ENCODE measurements at places on chromosomes 7 and 10.

DNA sequence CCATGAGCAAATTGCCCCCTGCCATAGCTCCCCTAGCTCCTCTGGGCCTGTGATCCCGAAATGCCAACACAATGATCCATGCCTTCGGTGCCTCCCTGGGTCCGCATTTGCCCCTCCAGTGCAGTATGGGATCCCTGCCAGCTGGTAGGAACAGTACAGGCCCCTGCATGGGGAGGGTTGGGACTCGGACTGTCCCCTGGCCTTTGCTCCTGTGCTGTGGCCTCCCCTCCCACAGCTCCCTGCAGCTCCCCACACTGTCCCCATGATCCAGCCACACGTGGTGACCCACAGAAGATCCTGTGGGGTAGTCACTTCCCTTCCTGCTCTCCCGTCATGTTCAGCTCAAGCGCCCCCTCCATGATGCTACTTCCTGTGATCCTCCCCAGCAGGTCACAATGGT lies 140.3 kb downstream of the MAPK8 start:
- no peak for DNase-seq

GRCh38 chr10:110671788-110672579 lies 27.8 kb downstream of the RBM20 start:
- DNase-seq = peak; percentile 89

- DNase-seq = peak; percentile 61
Measured at GRCh38 chr7:100826514-100827329, 601 bp downstream of the EPHB4 start.

- DNase-seq = peak; percentile 84
Measured at GRCh38 chr7:157003756-157004520, 6.5 kb downstream of the MNX1 start.

DNA sequence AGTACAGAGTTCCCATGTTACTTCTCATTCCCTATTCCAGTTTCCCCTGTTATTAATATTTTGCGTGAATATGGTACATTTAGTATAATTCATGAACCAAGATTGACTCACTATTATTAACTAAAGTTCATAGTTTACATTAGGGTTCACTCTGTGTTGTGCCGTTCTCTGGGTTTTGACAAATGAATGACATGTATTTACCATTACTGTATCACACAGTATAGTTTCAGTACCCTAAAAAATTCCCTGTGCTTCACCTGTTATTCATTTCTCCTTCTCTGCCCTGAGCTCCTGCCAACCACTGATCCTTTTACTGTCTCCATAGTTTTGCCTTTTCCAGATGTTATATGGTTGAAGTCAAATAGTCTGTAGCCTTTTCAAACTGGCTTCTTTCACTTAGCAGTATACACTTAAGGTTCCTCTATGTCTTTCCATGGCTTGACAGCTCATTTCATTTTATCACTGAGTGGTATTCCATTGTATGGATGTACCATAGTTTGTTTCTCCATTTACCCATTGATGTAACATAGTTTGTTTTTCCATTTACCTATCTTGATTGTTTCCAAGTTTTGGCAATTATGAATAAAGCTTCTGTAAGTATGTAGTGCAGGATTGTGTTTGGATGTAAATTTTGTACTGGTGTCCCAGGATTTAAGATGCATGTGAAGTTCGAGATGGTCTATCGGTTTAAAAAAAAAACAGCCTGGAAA lies 58.8 kb downstream of the CDK14 start:
- DNase-seq = no peak

- DNase-seq = no peak
Measured at GRCh38 chr10:132359305-132360040, 27.5 kb downstream of the LRRC27 start.

- DNase-seq = no peak
Measured at GRCh38 chr10:48951707-48952106, 12.1 kb upstream of the LRRC18 start.

- no peak for DNase-seq
Measured at GRCh38 chr10:71467569-71468362, 71.0 kb downstream of the CDH23 start.

- no peak for DNase-seq
Measured at GRCh38 chr10:48439031-48439430, 132.6 kb downstream of the MAPK8 start.

- no peak for DNase-seq
Measured at GRCh38 chr7:25643770-25644394, 415.6 kb upstream of the NPVF start.

DNA sequence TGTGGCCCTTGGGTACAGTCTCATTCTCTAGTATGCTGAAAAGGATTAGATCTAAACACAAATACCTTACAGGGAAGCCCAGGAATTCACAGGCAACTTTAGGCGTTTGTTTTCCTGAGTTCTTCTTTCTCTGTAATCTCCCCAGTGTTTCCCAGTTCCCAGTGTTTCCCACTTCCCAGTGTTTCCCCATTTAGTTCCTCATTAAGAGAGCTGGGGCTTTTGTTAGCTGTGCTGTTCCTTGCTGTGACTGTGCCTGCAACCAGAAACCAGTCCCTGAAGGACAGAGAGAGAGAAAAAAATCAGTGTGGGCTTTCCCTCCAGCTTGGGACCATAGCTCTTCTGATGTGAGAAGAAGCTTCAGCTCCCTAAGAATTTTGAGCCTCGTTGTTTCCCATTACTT lies 802.9 kb upstream of the COBL start:
- peak; percentile 86 for DNase-seq

DNA sequence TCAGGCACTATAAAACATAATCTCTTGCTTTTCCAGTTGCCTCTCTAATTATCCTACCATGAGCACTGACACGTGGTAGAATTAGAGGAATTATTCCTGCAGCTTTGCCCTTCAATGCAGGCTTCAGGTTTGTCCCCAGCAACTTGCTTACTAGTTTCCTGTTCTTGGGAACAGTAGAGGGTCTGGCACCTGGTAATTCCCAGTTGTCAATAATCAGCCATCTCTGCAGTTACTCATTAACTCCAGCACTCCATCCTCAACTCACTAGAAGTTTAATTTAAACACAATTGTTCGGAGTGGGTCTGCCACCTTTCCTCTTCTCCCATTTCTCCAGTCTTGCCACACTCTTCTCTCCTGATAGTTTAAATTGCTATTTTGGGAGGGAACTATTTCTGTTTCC lies 324.3 kb upstream of the KIAA1217 start:
- no peak for DNase-seq

DNA sequence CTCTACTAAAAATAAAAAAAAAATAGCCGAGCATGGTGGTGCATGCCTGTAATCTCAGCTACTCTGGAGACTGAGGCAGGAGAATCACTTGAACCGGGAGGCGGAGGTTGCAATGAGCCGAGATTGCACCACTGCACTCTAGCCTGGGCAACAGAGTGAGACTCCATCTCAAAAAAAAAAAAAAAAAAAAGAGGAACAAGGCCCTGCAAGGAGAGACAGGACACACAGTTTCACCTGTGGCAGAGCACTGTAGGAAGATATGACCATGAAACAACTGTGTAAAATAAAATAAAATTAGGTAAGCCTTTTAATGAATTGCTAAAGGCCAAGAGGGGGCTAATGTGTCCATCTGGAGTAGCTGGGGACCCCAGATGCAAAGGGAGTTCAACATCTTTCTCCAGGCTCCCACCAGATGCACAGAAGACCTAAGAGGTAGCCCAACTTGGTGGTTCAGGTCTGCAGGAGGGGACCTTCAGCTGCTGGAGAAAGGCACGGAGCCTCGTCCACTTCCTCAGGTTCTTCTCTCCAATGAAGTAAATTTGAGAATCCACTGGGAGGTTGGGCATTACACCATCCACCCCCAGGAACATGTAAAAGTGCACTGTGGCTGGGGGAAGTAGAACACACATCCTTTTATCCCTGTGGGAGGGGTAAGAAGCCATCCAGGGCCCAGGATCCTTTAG lies 12.7 kb downstream of the PPIF start:
- DNase-seq = no peak

- DNase-seq = peak; percentile 85
Measured at GRCh38 chr10:29998142-29998808, 61.1 kb downstream of the JCAD start.

DNA sequence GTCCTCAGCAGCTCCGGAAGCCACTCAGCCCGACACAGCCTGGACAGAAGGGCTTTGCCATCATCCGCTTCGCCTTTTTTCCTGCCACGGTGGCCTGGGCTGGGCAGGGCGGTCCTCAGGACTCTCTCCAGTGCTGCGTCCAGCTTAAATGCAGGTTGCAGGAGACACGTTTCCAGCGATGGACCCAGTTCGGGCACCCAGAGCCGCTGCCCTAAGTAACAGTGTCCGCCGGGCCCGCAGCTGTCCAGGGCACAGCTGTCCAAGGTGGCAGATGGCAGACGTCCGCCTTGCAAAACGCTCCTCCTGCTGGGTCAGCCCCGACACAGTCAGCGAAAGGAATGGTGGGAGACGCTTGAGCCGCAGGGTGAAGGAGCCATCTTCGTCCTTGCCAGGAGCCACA lies 37.0 kb upstream of the FOXL3 start:
- no peak for DNase-seq

DNA sequence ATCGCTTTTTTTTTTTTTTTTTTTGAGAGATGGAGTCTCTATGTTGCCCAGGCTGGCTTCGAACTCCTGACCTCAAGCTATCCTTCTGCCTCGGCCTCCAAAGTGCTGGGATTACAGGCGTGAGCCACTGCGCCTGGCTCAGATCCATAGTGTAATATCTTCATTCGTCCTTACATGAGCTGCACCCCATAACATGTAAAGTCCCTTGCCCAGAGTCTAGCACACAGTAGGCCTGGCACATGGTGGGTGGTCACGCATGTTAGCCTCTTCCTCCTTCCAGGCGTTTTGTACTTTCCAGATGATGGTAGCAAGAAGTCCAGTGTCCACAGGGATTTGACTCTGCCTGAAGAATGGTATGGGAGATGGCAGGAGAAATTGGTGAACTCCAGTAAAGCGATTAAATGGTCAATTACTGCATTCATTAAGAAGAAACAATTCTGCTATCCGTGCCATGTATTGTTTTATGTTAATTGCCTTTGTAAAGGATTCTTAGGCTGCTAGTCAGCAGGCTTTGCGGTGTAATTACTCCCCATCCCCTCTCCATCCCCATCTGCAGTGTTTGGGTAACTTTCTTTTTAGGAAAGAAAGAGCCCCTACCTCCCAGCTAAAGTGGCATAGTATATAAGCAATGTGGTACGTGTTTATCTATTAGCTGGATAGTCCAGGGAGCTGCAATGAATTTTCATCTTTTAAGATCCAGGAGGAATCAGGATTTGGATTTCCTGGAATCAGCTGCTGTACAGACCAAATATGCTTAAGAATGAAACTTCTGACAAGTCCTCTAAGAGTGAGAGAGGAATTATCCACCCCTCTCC lies 1.2 kb downstream of the TPST1 start:
- no peak for DNase-seq

DNA sequence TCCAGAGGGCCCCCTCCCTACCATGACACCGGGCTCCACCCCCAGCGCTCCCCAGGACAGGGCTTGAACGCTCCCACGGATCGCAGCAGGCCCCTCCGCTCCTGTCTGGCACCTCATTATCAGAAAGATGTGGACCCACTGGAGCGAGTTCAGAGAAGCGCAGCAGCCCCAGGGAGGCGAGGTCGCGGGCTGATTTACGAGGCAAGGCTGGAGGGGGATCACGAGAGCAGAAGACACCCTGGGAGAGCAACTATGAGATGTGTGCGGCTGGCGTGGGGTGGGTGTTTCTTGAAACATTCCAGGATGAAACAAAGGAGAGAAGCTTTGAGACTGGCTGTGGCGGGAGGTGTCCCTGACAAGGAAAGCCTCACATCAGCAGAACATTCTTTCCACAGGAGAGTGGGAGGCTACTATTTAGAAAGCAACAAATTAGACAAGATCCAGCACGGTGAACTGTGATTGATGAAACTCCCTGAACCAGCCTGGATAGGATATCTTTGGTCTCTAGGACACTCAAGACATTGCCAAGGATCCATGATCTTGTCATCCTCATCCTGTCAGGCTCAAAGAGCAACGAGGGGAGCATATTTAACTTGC lies 66.0 kb downstream of the JCAD start:
- DNase-seq = no peak

GRCh38 chr7:30817371-30817767 lies 46.2 kb downstream of the MINDY4 start:
- no peak for DNase-seq

DNA sequence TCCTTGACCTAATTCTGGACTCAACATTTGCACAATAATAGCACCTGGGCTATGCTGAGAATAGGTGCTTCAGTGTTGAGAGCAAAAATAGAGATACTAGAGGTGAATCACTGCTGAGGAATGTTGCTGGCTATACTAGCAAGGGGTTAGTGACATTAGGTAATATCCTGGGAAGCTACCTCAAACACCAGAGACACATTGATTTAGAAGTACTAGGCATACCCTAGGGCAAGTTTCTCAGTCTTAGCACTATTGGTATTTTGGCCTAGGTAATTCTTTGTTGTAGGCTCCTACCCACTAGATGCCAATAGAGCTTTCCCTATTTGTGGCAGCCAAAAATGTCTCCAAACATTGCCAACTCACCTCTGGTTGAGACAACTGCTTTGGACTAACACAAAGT lies 484.0 kb upstream of the MBL2 start:
- DNase-seq = no peak

- no peak for DNase-seq
Measured at GRCh38 chr7:137545059-137545716, 201.7 kb upstream of the PTN start.

DNA sequence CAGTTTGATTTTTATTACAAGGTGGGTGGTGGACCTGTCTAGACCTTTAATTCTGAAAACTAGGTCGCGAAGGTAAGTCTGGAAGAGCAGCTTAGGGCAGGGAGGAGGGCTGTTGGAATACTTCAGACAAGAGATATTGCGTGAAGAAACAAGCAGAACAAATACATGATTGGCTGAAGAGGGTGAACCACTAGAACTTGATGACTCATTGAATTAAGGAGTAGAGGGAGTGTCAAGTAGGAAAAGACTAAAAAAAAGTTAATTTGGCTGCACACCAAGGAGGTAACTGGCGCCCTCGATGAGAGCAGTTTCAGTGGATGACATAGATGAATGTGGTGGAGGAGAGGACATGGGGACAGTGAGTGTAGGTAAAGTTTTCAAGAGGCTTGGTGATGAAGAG lies 41.3 kb downstream of the WNT2 start:
- no peak for DNase-seq

DNA sequence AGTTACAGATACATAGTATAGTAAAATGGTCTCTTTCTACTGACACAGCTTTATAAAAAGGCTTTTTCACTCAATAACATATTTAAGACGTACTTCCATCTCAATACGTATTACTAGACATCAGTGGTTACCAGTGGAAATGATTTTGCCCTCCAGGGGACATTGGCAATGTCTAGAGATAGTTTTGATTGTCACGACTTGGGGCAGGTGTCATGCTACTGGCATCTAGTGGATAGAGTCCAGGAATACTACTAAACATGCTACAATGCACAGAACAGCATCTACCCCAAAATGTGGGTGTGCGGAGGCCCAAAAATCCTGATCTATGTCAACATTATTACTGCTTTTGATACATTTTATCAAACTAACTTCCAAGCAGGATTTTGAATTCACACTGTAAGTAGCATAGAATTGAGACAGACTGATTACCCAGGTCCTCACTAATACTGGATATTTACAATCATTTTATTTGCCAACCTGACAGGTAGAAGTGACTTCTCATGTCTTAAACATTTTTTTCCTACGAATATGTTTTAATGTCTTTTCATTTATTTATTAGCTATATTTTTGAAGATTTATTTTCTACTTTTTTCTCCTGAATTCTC lies 53.8 kb downstream of the HGF start:
- DNase-seq = peak; percentile 26

- no peak for DNase-seq
Measured at GRCh38 chr10:125460326-125460725, 222.6 kb downstream of the TEX36 start.

Data from neural progenitor cell (in vitro differentiated cells).